ENCODE measurements at places on chromosomes 6 and 20.

DNA sequence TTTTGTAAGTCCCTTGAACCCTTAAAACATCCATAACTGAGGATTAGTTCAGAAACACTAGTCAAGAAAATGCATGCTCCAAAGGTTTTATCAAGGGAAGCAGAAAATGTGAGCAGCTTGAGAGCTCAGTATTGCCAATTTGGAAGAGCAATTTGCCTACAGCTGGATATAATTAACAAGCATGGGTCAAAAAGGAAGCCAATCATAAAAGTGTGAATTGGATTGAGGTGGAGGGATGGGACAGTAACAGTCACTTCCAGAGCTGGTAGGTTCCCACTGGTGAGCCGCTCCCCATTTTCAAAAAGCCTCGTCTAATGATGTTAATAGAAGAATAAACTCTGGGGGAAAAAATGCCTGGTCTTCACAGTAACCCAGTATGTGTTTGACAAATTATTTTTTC is 5.0 kb upstream of the PTPRK start:
- DNase-seq, result no peak

DNA sequence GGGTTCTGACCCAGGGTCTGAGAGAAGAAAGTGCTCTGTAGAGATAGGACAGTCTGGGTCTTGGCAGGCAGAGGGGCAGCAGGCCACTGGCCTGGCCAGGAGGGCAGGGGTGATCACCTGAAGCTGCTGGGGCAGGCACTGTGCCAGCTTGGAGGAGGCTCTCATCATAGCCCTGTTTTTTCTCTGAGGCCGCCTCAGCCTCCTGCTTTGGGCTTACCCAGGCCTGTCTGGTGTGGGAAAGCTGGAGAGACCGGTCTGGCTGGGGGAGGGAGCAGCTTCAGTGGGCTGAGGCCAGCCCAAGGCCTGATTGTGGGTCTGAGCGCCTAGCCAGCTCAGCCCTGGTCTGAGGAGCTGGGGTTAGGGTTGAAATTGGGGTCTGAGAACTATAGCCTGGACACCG is 3.9 kb downstream of the LPIN3 start:
- no peak for DNase-seq

GRCh38 chr6:164507206-164507940 is 802.0 kb downstream of the C6orf118 start:
- DNase-seq, result no peak

DNA sequence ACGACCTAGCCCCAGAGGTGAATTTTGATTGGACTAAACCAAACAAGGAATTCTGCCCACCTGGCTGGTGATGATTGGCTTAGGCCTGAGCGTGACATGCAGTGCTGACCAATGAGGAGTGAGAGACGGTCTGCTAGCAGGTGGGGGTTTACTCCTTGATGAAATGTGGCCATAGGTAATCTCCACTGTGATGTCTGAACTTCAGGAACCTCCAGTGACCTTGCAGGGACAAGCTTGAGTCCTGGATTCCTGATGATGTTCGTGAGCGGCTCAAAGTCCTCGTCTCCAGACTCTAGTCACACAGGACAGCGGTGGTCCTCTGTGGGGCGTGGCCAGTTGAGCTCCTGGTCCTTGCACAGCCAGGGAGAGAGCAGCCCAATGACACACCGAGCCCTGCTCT is 8.4 kb downstream of the VSX1 start:
- no peak for DNase-seq

Measured in AG08396 (cell line).